Fibroblast of skin of scalp (primary cell): ENCODE measurements at places on chromosomes 1 and 21.

GRCh38 chr21:42835211-42835610 is 44.1 kb downstream of the WDR4 start:
- DNase-seq, result no peak

DNA sequence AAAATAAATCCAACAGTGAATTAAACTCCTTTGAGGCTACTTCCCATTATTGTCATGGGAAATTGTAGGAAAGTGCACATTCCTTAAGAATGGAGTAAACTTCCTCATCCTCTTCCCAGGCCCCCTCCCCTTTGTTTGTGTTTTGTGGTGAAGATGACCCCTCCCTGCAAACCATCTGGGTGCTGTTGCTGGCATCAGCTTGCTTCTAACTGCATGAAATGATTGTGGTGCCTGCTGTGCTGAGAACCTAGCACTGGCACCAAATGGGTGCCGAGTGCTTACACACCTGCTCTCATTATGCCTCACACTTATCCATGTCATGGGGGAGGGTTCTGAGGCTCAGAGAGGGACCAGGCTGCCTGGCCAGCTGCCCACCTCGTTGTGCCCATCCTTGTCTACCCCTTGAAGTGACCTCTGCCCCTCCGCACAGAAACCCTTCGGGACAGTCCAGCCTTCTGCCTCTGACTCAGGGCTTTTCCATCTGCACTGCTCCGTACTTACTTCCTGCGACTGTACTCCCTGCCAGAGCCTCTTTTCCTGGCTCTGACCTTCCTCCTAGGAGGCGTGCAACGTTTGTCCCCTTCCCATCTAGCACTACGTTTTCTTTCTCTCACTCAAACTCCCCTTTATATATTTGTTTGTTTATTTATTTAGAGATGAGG is 30.6 kb downstream of the CAPN2 start:
- DNase-seq, result no peak

GRCh38 chr1:12170263-12170671 is 3.5 kb downstream of the TNFRSF1B start:
- DNase-seq, result no peak

DNA sequence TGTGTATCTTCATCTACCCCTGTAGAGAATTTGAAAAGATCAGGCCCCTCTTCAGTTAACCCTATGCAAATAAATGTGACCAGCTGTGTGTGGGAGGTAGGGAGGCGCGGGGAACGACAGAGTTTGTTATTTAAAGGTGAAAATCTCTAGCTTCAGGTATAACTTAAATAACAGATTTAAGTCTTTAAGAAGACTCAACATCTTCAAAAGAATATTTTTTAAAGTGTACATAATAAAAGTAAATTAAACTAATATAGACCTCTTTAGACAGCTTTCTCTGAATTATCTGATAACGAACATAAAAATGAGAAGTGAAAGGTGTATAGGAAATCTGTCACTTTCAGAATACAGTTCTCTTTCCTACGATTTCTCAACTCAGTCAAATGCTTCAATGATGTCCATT is 16.0 kb downstream of the ANGPTL3 start:
- no peak for DNase-seq

- DNase-seq, result no peak
Observed at GRCh38 chr1:219188331-219188803, 14.7 kb downstream of the LYPLAL1 start.

DNA sequence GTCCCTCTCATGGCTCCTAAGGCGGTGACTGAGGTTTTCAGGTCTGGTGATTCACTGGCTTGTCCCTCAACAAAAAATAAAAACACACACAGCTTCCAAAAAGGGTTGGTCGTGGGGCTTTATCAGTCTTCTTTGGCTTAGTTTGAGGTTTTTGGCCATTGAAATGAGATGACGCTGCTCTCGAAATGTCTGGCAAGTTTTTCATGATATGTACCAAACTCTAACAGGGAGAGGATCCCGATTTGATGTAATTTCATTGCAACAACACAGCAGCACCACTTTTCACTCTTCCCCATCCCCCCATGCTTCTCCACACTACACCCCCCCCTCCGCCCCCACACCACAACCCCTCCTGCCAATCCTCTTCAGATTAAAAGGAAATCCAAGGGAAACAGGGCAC is 187.1 kb upstream of the NFIA start:
- no peak for DNase-seq

DNA sequence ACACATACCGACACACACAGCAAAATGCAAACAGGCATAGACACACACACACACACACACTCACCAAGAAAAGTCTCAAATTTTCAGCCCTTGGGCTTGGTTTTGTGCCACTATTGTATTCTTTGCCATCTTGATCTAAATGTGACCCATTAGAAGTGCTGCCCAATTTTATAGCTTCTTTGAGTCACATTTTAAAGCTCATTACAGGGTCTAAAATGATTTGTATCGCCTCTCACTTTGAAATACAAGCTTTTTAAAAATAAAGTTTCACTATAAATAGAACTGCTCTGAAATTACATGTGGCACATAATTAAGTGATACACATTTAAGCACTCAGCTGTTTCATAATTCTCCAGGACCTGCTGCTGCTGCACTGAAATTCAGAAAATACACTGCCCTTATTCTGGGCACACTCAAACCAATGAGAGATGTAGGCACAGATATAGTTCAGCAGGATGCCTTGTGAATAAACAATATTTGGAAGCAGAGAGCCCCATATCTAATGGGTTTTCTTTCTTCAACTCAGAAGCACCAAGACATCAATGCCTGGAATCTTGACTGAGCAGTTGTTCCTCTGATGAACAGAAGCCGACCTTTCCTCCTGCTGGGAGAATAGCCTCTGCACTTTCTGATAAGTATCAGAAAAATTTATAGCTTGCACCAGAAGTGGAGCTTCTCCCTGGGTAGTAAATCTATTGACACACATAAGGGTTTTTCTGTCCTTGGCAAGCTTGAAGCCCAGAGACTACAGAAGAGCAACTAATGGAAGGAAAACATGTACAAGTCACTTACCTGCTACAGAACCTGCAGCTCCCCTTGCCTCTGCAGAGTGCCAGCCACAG is 37.0 kb upstream of the PLPPR4 start:
- DNase-seq, result no peak

DNA sequence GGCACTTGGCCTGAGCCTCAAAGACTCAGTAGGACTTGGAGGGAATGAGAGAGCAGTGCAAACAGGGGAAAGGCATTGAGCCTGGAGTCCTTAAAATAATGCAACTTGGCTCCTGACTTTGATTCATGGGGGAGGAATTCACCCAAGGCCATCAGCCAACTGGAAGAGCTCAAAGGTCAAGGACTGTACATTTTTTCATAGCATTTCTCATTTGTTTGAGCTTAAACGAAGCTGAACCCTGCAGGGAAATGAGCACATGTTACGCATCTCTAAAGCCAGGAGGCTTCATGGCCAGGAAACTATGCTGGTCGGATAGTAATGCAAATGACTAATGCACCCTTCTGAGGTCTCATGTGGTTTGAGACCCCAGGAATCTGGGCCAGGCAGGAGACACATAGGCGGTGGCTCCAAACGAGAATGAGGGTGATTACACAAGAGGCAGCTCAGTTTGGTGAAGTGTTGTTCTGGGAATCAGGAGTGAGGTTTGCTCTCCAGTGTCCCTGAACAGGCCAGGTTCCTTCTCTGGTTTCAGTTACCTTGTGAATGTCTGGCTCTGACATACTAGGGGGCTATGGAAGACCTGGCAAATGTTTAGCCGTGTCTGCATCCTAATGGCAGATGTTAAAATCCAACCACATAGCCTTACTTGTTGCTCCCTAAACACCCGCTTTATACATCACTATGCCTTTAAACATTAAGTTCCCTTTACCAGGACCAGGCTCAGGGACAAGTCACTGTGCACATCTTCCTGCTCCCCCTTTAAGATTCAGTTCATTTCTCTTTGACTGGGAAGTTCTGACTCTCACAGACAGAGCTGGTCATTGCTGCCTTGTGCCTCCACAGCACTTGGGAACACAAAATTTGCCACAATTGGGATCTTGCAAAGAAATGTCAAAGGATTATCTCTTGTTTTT is 503.9 kb upstream of the USP24 start:
- peak; percentile 100 for DNase-seq

GRCh38 chr1:41450747-41451285 is 33.7 kb downstream of the EDN2 start:
- DNase-seq, result no peak

DNA sequence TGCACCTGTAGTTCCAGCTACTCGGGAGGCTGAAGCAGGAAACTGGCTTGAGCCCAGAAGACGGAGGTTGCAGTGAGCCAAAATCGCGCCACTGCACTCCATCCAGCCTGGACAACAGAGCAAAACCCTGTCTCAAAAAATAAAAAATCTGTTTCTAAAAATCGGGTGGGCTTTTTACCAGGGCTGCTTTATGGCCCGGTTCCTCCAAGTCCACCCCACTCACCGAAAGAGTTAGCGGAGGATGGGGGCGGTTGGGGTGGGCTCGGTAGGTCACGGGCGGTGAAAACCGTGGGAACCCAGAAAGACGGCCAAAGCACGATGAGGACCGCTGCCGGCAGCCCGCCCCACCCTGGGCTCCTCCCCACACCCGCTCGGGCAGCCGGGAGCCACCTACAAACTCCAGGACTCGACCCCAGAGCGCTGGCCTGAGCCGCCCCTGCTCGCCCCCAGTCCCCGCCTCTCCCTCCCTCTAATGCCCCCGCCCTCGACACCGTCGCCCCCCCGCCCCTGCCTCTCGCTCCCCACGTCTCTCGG is 846 bp upstream of the PER3 start:
- no peak for DNase-seq

GRCh38 chr1:94236630-94237290 is 624 bp downstream of the ARHGAP29 start:
- peak; percentile 42 for DNase-seq

DNA sequence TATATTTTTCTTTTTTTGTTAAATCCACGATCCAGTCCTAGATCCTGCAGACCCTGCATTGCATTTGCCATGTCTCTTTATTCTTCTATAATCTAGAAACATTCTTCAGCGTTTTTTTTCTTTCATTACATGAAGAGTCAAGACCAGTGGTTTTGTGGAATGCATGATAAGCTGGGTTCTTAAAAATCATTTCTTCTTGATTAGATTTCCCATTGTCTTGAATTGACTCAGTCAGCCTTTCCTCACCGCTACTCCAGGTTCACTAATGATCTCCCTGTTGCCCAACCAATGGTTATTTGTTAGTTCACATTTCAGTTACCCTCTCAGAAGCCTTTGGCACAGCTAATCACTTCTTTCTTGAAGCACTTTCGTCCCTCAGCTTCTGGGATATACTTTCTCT is 25.2 kb downstream of the CHD1L start:
- no peak for DNase-seq

DNA sequence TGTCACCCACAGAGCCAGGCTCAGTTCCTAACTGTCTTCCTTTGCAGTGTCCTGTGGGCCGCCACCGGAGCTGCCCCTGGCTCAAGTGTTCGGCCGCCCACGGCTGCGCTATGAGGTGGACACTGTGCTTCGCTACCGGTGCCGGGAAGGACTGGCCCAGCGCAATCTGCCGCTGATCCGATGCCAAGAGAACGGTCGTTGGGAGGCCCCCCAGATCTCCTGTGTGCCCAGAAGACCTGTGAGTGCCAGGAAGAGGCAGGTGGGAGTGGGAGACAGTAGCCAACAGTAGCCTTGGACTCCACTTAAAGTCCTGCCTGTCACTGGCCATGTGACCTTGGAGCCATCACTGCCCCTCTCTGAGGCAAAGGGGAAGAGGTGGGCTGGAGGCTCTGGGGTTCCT is 16.6 kb downstream of the BCAN start:
- no peak for DNase-seq

DNA sequence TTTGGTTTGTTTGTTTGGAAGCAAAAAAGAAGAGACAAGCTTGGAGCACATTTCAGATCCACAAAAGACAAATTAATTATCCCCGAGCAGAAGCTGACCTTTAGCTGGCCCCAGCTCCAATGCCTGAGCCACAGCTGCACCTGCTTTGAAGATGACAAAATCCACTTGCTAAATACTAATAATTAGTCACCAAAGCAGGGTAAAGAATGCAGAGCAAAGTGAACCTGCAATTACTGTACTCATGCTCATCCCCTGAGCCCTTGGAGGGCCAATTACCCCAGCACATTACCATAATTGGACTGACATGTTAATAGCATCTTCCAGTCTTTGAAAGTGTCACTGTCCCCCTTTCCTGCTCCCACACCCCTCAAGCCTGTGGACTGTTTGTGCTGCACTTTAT is 38.2 kb upstream of the KCND3 start:
- DNase-seq, result no peak

GRCh38 chr1:32201011-32201855 is 838 bp downstream of the CCDC28B start:
- peak; percentile 63 for DNase-seq

DNA sequence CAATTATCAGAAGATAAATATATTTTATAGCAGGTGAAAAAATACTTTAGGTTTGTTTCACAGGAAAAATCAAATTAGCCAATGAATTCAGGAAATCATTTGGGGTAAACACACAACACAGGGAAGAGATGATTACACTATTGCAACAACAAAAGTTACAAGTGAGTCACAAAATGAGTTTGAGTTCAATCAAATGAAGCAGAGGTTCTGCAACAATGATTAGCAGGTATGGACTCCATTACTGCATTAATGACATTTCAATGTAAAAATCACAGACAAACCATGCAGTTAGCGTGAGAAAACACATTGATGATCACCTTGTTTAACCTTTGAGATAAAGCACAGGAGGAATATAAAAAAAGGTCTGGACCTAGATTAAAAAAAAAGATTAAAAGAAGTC is 9.7 kb downstream of the ADGRL4 start:
- DNase-seq, result no peak

GRCh38 chr1:181423301-181423918 is 59.9 kb upstream of the CACNA1E start:
- DNase-seq, result peak; percentile 24

DNA sequence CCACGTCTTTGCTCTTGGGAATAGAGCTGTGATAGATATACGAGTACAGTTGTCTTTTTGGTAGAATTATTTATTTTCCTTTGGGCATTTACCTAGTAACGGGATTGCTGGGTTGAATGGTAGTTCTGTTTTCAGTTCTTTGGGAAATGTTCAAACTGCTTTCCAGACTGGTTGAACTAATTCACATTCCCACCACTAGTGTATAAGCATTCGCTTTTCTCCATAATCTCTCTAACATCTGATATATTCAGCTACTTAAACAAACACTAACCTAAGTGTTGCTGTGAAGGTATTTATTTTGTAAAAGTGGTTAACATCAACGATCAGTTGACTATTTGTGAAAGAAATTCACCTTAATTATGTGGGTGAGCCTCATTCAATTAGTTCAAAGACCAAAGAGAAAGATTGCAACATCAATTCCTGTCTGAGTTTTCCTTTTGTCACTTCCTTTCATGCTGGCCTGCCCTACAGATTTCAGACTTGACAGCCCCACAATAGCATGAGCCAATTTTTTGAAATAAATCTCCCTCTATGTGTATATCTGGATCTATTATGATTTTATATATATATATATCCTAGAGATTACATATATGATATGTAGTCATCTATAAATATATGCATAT is 26.7 kb upstream of the DUSP10 start:
- no peak for DNase-seq

GRCh38 chr1:107196973-107197562 is 56.2 kb downstream of the NTNG1 start:
- DNase-seq, result no peak
